ENCODE measurements at places on chromosomes 3 and 15.

DNA sequence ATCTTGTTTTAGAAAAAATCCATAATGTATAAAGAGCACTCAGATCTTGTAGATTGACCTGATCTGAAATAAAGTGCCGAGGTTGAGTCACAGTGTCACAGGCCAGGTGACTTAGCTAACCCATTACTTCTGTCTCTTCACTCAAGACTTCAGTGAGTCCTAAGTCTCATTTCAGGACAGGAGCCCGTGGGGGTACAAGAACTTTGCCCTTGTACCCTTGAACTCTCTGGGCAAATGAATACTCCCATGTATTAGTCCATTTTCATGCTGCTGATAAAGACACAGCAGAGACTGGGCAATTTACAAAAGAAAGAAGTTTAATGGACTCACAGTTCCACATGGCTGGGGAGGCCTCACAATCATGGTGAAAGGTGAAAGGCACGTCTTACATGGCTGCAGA is 160.2 kb downstream of the ZPLD1 start:
- DNase-seq: no peak

- no peak for DNase-seq
Measured at GRCh38 chr15:41233367-41233771, 2.3 kb downstream of the CHP1 start.

DNA sequence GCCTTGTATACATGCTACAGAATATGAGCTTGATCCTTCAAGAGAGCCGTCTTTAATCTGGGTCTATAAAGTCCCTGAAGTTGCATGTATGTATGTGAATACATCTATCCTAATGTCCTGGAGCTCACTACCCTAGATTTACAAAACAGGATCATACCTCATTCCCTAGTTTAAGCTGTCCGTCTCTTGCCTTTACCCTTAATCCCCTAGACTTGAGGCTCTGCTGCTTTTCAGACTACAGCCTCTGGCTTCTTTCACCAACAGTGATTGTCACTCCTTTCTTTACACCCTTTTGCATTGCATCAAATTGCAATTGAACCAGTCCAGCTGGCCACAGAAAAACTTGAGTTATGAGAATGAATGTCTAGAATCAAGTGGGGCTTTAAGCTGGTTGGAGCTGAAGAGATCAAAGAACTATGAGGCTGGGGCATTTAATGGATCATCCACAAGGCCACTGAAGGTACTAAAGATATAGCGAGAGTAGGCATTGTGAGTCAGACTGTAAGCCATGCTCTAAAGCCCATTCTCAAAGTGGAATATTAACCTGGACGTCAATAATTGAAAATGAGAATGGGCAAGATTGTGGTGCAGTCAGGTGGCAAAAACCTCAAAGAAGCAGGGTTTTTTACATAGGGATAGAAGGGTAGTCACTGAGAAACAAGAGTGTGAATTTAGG is 12.3 kb upstream of the PLD1 start:
- DNase-seq: no peak

DNA sequence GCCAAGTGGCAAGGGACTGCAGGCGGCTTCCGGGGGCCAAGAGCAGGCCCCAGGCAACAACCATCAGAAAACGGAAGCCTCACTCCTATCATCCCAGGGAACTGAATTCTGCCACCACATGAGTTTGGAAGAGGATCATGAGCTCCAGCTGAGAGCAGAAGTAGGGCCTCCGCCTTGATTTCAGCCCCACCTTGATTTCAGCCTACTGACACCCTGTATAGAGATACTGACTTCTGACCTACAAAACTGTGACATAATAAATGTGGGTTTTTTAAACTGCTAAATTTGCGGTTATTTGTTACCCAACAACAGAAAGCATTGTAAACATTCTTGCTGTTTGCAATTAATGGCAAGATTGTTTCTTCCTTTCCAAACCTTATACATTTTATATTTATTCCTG is 21.6 kb upstream of the RARRES1 start:
- DNase-seq: no peak

DNA sequence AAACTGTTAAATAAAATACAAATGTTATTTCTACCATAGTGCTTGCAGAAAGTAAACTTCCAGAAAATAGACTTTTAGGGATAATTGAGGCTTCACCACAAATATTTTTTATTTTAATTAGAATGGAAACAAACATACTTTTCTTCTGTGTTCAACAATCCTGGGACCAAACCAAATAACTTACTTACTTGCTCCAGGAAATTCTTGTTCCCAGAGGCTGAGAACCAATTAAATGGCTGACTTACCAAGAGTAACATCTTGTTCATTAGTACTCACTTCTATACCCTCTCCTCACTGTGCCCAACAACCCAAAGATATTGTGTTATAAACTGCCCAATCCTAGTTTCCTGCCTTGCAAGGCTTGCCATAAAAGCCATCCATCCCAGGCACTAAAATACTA is 172.2 kb upstream of the PFN2 start:
- no peak for DNase-seq

DNA sequence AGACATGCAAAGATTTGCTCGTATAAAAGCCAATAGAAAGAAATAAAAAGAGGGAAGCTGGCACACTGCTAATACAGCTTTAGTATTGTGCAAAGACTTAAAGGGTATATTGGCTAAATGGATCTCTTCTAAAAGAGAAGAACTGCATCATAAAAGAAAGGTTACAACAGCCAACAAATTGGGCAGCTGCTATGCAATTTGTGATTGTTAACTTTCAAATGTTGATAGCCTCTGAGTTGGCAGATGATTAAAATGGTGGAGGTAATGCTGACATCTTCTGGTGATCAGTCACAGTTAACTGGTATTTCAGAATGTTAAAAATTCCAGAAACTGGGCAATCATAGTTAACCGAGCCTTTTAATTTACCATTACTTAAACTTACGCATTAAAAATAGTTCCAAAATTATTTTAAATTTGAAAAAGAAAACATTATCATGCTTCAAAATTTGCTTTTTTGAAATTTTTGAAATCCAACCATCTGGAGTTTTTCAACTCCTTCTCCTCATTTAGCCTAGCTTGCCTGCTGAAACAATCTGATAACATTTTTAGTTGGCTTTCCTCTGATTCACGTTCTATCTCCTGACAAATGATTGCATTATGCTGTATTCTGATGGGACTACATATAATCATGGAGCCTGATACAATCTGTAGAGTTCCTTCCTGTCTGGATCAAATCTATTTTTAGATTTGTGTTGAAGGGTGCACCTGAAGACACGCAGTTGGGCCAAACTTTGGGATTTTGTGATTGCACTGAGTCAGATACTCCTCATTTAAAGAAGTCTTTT is 144.0 kb upstream of the PDZRN3 start:
- no peak for DNase-seq

DNA sequence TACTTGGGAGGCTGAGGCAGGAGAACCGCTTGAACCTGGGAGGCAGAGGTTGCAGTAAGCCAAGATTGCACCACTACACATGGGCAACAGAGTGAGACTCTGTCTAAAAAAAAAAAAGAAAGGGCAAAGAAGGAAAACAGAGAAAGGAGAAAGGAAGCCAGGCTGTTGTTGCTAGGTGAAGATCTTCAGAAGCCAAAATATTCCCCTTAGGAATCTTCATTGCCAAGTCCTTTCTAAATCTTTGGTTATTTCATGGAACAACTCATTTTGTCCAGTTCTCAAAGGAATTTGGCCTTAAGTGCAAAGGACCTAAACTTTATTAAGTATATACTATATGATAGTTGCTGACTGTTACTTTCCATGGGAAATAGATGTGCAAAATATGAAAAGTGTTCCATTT is 59.2 kb upstream of the OSBPL11 start:
- DNase-seq: no peak

DNA sequence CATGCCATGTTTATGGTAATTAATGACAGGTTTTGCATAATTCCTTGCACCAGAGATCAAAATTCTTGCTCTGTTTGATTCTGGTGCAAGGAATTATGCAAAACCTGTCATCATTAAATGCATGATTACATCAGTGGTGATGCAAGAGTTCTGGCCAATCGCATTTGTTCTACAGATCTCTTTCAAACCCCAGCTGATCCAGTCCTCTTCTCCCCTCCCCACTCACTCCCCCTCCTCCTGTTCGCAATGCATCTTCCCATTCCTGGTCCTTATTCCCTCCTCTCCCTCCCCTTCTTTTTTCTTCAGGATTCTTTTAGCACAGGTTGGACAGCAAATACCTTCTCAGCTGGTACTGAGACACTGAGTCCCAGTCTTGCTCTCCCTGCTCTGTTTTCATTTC is 82.1 kb downstream of the GABRB3 start:
- DNase-seq: no peak

DNA sequence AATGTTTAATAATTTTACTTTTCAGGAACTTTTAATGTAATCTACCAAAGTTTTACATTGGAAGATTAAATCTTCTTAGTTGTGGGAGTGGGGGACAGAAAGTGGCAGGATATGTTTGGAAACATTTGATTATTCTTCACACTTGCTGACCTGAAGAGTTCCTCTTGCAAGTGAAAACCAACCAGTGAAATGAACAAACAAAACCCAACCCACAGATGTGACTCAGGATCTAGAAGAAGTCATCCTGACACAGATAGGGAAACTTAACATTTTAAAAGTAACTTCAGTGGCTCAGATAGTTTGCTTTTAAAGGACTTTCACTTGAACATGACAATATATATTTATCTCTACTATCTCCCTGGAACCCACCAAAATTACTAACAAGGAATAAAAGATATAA is 55.4 kb downstream of the ASTE1 start:
- no peak for DNase-seq

DNA sequence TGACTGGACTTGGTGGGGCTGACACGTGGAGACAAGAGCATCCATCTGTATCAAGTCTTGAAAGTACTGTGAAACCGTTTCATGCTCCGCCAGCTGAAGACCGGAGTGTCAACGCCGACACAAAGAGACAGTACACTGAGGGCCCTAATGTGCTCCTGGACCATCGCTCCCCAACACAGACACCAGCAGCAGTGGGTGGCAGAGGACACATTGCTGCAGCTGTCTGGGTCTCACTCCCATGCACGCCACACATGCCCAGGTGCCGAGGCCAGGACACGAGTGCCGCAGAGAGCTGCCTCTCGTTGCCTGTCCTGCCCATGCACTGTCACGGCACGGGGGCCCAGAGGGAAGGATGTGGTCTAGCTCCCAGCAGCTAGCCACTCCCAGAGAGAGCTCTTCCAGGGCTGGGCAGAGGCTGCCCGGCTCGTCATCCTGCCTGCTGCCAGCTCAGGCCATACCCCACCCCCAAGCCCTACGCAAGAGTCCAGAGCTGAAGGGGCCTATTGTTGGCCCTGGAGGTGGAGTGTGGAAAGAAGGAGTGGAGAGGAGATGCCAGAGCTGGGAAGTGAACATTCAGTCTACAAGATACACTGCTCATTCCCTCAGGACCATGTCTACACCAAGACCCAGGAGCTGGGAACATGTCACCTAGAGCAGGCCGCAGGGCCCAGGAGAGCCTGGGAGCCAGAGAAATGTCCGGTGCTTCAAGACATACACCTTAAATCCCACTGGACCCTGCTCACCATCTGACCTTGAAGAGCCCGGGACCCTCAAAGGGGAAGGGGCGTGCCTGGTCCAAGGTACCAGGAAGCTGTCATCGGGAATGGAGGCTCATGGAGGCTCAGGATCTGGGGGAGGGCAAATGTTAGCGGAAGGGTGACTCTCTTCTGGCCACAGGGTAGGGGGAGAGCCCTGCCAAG is 7.7 kb downstream of the TNK2 start:
- DNase-seq: no peak

GRCh38 chr15:68599560-68600071 is 20.8 kb downstream of the CORO2B start:
- no peak for DNase-seq

DNA sequence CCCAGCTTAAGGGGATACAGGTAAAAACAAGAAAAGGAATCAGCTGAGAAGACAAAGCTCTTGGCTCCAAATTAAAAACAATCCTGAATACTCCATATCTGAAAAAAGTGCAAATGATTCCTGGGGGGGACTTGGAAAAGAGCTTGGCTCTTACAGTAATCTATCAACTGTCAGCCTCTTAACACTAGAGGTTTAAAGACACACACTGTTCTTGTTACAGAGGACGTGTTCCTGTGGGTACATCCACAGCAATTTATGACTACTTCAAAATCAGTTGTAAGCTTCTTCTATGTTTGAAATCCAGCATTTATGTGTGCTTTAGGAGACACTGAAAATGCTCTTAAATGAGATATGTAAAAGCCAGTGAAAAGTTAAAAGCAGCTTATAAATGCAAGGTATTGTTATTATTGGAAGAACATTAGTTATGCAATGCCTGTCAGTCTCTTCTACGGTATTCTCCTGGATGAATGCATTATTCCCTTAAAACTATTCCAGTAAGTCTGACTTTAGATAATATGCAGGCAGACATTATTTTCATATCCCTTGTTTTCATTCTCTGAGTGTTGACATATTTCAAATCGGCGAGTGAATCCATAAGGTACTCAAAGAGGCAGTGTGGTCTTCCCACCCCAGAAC is 408.4 kb upstream of the ADAMTS9 start:
- DNase-seq: no peak

DNA sequence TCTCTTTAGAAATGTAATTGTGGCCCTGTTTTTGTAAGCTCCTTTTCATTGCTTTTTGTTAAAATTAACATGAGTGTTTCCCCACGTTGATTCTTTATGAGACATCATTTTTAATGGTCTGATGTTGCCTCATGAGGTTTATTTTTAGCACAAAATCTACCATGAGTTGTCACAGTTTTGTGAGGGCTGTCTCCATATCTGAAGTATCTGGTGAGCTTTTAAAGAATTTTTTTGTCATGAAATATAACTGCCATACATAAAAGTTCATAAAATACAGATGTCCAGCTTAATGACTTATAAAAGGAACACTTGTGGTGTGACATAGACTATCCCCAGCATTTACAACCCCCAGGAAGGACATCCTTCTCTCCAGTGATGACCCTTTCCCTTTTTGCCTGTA is 34.3 kb upstream of the CEMIP start:
- no peak for DNase-seq

DNA sequence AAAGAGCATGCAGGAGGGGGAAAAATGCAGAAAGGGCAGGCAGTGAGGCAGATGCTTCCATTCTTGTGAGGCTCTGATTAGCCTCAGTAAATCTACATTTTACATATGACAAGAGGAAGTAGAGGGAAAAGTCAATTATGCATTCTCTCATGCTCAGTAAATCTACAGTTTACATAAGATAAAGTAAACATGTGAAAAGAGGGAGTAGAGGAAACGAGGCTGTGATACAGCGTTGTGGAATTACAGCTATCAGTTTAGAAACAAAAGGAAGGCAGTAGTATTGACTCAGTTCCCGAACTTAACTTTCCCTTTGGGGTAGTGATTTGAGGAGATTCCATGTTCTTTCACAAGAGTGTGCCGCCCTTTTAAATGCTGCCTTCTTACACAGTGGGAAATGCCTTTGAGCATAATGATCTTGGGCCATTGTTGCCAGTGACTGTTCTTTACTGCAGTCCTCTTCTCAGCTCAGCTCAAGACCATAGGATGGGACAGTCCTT is 39.3 kb downstream of the OSTN start:
- no peak for DNase-seq

DNA sequence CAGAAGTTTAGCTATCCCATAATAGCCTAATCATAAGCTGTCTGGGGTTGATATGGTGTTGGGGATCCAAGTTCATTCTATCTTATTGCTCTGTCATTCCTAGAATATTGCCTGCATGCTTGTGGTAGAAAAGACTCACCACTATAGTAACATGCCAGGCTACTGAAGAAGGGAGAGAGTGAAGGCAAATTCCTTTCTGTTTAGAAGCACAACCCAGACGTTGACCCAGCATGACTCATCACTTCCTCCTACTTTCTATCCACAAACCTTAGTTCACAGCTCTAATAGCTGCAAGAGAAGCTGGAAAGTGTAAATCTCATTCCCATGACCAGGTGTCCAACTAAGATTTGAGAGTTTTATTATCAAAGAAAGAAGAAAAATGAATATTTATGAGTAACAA is 57.8 kb upstream of the NMD3 start:
- no peak for DNase-seq
